Fibroblast of lung (primary cell): ENCODE measurements at places on chromosomes 2 and 18. TPM values are rescaled to one million over a fixed set of nuclear protein-coding genes. Genes with fewer than 3 reads are reported as not detected.

DNA sequence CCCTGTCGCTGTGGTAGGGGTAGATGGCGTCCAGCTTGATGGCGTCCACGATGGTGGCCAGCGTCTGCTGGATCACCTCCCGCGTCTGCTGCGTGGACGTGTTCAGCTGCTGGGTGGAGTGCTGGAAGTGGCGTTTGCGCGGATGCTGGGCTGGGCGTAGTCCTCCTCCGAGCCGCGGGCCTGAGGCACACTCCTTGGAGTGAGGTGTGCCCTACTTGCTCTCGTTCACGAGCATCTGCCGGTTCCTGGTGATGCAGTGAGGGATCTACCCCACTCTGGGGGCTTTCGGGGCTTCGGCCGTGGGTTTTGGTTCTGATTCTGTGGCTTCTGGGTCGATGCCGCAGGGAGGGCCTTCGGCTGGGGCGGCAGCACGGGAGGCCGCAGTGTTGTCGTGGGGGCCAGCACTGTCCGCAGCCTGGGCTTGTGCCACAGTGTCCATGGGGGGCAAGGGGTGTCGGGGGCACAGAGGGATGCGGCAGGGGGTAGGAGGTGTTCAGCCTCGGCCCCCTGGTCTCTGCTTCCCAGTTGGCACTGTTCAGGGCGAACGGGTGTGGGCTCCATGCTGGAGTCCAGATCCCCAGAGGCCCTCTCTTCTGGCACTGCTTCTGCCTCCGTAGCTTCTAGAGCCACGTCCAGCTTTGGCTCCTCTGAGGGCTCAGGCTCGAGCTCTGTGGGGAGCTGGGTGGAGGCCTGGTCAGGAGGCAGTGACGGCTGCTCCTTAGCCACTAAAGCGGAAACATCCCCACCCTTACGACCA, 890.6 kb upstream of the LRRTM1 start:
- no peak for DNase-seq

GRCh38 chr2:47534179-47534919, 131.4 kb downstream of the MSH2 start:
- DNase-seq, result peak; percentile 94

DNA sequence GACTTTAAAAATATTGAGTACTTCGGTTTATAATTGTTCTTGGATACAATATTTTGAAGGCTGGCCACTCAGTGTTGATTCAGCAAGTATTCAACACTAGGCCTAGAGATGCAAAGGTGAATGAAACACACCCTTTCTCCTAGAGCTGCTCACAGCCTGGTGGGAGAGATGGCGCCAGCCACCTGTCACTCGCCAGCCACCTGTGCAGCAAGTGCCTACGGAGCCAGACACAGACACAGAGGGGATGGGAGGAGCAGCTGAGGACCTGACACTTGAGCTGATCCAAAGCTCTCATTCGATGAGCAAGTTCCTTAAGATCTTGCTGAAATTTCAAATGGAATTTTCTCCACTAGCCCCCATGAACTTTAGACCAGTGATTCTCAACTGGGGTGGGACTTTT, 151.1 kb upstream of the RIOK3 start:
- DNase-seq, result no peak

DNA sequence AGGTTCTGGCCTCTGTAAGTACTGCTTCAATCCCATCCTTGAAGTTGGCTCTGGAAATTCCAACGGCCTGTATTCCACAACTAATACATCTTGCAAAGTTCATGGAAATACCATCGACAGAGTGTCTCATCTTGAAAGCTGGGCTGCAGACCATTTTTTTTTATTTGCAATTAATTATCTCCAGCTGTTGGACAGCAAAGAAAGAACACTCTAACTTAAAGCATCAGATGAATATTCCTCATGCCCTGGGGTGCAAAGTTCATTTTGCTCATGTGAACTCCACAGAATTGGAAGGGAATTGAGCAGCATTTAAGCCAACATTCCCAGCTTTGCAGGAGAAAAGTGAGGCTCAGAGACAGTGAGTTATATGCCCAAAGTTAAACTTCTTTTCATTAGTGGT, 96.5 kb upstream of the PIEZO2 start:
- DNase-seq, result peak; percentile 36

- DNase-seq, result peak; percentile 59
Observed at GRCh38 chr2:135299658-135300244, 231.3 kb downstream of the ZRANB3 start.

DNA sequence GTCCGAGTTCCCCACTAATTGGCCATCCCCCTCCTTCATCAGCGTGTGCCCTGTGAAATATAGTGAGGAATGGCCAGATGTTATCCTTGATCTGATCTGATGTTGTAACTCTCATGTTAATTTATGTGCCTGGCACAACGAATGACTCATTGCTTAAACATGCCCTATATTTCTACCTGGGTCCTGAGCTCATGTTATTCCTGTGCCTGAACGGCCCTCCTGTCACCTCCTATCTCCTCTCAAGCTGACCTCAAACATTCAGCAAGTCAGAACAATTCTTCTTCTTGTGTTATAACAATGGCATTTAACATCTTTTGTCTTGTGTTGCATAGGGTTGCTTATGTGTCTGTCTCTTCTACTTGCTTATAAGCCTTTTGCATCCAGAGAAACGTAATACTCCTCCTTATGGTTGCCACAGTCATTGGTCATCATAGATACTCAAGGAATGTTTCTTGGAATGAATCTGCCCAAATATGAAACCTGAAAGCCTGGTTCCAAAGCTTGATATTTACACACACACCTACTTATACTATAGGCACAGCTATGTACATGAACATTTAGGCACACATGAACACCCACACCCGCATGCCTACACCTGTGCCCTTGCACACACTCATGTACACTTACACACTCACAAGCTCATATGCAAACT, 80.2 kb upstream of the PHLPP1 start:
- DNase-seq, result no peak

GRCh38 chr2:151051574-151052220, 210.0 kb downstream of the RBM43 start:
- DNase-seq, result peak; percentile 41

GRCh38 chr18:14976736-14977430, 228.9 kb downstream of the ANKRD30B start:
- no peak for DNase-seq

DNA sequence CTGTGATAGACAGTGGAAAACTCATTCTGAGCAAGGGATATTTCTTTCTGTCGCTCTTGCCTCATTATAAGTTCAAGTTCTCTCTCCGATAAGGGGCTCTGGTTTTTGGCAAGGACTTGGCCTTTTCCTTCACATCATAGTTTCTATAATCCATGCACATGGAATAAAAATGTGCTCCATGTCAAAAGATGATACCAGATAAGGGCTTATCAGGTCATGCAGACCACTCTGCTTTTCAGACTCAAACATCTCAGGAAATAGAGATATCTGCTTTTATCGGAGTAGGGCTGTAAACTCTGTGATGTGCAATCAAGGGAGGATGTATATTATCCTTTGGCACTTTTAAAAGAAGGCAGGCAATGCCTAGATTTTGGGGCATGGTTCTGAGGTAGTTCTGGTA, 45.0 kb upstream of the DARS1 start:
- no peak for DNase-seq

GRCh38 chr2:170885130-170885791, 43.8 kb upstream of the GORASP2 start:
- peak; percentile 48 for DNase-seq

- DNase-seq, result no peak
Observed at GRCh38 chr2:172219201-172219600, 116.5 kb upstream of the DLX2 start.

DNA sequence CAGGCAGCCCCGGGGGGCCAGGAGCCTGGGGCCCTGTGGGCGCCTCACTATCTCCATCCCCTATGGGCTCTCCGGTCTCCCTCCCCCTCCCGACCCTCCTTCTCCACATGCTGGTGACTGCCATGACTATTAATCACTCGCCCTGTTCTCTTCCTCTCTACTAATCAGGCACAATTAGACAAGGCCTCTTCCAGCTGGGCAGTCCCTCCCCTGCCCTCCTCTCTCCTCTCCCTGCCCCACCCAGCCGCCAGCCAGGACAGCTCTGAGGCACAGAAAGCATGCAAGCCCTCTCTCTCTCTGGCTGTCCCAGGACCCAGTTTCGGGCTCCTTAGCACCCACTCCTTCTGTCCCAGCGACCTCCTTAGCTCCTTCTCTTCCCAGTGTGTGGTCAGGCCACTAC, 5.8 kb downstream of the ASIC4 start:
- no peak for DNase-seq

- DNase-seq, result no peak
Observed at GRCh38 chr2:42140496-42140895, 28.7 kb upstream of the EML4 start.

DNA sequence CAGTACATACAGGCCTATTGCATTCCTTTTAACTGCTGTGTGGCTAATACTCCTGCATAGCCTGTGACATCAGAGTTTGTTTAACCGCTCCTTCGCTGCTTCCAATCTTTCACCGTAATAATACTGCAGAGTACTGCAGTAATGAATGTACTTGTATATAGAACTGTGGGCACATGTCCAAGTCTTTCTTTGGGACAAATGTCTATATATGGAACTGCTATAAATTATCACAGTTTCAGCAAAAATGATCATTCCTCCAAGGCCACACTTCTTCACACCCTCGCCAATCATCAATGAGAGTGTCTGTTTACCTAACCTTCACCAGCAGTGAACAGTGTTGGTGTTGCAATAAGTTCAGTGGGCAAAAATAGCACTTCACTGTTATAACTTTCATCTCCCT, 230.4 kb downstream of the SP3 start:
- DNase-seq, result peak; percentile 73

GRCh38 chr18:54119524-54120019, 104.9 kb downstream of the MBD2 start:
- peak; percentile 51 for DNase-seq

DNA sequence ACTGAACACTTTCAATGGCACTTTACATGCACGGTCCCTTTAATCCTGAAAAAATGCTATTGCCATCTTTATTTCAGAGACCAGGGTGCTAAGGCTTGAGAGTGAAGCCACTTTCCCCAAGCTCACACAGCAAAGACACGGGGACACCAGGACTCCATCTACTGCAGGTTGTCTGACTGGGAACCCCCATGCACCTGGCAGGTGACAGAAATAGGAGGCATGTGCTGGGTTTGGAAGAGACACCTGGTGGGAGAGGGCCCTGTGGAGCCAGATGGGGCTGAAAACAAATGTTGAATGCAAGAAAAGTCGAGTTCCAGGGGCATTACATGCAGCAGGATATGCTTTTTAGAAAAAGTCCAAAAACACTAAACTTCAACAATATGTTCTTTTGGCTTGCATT, 5.2 kb upstream of the EHD3 start:
- no peak for DNase-seq

ZBTB7C gene
- total RNA-seq, result 0.33 and 0.51 TPM in 2 replicates

MALL gene
- 3.1 and 3.3 TPM in 2 replicates for total RNA-seq

GAREM2 gene
- 0.66 and 0.77 TPM in 2 replicates for total RNA-seq

STARD6 gene
- total RNA-seq, result 0.33 TPM in 1 of 2 replicates, not detected in the other

C2orf78 gene
- total RNA-seq, result not detected in 2 replicates

C2orf92 gene
- 0.77 and 0.99 TPM in 2 replicates for total RNA-seq

ZNF519 gene
- 2.6 and 2.8 TPM in 2 replicates for total RNA-seq
